Fibroblast of mammary gland (primary cell): ENCODE measurements at places on chromosomes 6 and 20.

DNA sequence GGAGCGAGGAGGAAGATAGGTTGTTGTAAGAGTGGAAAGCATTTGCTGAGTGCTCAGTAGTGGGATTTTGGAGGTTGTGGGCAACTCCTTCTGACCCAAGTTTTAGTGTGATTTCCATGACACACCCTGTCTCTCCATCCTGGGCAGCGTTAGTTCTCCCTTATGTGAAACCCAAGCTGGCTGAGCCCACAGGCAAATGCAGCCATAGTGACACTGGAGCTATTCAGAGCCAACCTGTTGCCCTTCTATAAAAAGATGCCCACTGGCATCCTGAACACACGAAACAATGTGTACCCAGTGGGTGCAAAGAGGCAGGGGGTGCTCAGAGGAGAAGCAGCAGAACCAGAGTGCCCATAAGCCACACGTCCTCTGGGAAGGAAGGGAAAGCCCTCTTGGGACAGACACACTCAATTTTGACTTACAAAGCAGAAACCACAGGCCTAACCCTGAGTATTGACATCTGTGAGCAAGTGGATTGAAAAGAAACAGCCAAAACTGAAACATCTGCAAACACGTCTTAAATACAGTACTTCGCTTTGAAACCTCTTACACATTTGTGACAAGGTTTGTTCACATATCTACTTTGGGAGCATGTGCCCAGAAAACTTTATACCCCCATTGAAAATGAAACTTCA lies 54.6 kb downstream of the BPIFB1 start:
- DNase-seq, result no peak

DNA sequence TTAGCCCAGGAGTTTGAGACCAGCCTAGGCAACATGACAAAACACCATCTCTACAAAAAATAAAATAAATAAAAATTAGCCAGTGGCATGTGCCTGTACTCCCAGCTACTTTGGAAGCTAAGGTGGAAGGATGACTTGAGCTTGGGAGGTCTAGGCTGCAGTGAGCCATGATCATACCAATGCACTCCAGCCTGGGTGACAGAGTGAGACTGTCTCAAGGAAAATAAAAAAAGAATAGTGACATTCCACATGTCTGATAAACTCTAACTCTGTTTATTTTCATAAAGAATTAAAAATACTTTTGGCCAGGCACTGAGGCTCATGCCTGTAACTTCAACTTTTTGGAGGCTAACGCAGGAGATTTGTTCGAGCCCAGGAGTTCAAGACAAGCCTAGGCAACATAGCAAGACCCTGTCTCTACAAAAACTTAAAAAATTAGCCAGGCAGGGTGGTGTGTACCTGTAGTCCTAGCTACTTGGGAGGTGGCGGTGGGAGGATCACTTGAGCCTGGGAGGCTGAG lies 115.1 kb downstream of the GJA1 start:
- DNase-seq, result no peak

DNA sequence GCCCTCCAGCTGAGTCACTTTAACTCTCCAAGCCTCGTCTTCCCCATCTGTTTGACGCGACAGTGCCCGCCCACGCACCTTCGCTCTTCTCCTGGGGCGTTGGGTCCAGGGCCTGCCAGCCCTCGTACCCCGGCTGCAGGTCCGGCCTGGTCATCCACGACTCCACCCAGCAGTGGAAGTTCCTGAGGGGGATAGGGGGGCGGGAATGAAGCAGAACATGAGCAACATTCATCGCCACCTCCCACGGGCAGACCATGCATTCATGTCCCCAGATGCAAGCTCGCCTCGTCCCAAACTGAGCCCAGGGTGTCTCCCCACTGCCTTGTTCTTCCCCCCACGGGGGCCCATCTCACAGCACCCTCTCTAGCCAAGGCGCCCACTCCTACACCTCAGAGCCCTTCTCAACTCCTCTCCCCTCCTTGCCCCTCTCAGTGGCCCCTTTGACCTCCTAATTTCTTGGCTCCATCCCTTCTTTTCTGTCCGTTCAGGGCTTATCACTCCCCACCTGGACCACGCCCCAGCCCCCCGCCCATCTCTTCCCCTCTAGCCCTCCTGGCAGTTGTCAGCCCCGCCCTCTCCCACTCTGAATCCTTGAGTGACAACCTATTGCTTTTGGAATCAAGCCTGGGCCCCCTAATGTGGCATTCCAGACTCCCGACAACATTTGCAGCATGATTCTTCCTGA lies 23.7 kb downstream of the TGM2 start:
- no peak for DNase-seq

DNA sequence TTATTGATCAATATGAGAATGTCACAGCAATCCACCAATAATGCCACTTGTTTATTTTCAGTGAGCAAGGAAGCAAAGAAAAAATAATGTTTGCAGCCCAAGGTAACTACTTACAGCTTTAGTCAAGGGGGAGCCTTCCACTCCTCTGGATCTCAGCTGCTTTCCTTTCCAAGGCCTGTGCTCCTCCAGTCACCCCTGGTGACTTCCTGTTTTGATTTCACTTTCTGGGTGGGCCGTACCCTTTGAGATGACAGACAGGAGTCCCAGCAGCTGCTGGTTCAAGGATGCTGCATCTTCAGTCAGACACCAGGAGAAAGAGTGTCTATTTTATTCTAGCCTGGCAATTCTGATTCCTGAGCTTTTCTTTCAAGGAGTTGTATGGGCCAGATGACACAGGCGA lies 5.6 kb upstream of the VNN2 start:
- no peak for DNase-seq
